ENCODE measurements at places on chromosomes 11 and 22.

- peak; percentile 26 for DNase-seq
Observed at GRCh38 chr11:66076561-66076960, 6.5 kb downstream of the PACS1 start.

- DNase-seq, result no peak
Observed at GRCh38 chr11:35559949-35560348, 34.5 kb upstream of the PAMR1 start.

DNA sequence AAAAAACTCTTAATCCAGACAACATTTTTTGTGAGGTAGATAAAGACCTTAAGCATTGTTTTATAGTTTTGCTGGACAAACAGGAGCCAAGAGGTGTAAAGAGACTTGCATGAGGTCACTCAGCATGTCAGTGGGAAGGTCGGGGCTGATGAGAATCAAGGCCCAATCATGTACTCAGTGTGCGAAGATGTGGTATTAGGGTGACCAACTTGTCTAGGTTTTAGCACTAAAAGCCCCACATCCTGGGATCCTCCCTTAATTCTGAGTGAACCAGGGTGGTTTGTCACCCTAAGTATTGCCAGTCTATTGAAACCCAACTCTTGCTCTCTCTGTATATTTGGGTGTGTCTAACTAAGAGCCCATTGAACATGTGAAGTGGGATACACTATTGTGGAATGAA, 19.5 kb upstream of the SORL1-AS1 start:
- no peak for DNase-seq

DNA sequence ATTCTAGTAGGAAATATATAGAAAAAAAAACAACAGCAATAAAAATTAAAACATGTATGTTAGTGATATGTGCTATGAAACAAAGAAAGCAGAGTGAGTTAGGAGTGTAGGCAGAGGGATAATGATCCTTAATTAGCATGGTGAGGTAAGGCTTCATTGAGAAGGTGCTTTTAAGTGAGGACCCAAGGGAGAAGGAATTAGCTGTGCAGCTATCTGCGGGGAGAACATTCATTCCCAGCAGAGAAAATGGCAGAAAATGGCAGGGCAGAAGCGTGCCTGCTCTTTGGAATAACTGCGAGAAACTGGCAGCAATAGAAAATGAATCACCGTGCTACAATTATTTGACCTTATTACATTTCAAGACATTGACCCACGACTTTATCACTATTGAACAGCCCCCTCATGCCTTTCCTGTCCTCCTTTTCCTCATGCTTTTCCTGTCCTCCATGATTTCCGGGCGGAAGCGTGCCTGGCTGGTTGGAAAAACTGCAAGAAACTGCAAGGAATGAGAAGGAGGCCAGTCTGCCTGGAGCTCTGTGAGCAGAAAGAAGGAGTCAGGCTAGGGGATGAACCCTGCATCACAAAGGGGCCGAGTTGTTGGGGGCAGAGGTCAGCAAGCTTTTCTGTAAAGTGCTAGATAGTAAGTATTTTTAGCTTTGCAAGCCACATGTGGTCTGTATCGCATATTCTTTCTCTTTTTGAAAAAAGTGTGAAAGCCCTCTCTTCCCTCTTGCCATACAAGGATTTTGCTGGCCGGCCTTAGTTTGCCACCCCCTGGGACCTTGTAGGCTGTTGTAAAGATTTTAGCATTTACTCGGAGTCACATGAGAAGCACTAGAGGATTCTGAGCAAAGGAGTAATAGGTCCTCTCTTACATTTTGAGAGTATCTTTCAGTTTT, 37.1 kb upstream of the SWAP70 start:
- no peak for DNase-seq

GRCh38 chr11:33915526-33915925, 23.6 kb upstream of the LMO2 start:
- no peak for DNase-seq

- DNase-seq, result no peak
Observed at GRCh38 chr11:2287091-2287490, 14.6 kb downstream of the C11orf21 start.

DNA sequence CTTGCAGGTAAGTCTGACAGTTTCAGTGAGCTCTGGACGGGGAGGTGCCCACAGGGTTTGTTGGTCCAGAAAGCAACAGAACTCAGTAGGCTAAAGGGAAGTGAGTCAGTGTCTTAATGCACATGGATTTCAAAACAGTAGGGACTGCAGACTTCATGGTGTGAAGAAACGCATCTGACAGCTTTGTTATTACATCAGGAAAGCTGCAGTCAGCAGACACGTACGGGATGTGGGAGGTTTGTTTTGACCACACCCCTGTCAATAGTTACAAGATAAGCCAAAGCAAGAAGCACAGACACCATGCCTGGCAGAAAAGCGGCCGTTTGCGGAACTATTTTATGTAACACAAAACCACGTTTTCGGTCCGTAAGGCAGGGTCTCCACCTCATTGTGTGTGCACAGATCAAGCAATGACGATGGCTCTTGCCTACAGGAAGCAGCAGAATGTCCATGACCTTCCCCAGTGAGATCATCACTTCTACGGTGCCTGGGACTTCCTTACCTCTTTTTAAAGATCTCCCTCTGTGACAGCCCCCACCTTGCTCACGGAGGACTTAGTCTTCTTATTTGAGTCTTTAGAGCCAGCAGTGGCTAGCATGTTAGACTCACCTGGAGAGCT, 58.2 kb upstream of the FTH1 start:
- peak; percentile 73 for DNase-seq

DNA sequence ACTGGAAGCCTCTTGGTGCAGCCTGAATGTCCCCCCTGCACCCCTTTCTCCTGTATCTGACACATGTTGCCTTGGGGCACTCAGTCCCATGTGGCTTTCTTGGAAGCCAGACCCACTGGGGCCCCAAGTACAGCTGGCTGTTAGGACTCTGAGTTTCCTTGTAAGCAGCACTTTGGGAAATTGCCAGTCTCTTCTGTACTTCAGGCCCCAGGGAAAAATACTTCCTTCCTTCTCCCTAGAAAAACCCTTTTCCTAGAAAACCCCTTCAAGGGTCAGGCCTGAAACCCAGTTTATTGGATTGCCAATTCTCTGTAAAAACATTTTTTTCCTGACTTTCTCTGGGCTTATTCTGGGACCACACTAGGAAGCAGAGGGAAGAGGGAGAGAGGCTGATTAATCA, 360.3 kb downstream of the TENM4 start:
- DNase-seq, result no peak

DNA sequence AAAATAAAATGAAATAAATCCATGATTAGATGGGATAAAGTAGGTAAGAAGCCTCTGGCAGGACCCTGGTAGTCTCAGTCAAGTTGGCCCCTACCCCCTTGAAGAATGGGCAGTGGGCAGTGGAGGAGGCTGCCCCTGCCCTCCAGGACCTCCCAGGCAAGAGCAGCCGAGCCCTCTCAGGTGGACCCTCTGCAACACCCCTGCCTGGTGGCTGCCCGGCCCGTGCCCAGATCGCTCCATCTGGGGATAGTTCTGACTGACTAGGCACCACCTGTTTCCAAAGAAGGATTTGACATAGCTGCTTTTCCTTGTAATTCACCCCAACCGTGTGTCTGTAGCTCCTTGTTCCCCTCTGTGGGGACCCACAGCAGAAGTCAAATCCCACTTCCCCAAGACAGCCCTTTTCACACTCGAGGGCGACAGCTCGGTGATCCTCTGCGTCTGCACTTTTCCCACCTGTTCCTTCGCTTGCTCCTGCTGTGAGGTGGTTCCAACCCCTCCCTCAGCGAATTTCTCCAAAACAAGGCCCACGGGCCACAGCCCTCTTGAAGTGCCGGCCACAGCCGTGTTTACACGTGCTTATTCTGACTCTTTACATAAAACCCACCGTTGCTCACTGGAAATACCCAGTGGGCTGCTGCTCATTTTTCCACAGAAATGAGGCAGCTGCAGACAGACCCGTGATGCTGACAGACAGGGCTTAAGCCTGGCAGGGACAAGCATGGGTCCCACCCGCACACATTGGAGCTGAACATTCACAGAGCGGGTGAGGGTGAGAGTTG, 5.5 kb upstream of the TMPRSS13 start:
- DNase-seq, result no peak

GRCh38 chr22:32050678-32051515, 7.8 kb downstream of the SLC5A1 start:
- peak; percentile 88 for DNase-seq

DNA sequence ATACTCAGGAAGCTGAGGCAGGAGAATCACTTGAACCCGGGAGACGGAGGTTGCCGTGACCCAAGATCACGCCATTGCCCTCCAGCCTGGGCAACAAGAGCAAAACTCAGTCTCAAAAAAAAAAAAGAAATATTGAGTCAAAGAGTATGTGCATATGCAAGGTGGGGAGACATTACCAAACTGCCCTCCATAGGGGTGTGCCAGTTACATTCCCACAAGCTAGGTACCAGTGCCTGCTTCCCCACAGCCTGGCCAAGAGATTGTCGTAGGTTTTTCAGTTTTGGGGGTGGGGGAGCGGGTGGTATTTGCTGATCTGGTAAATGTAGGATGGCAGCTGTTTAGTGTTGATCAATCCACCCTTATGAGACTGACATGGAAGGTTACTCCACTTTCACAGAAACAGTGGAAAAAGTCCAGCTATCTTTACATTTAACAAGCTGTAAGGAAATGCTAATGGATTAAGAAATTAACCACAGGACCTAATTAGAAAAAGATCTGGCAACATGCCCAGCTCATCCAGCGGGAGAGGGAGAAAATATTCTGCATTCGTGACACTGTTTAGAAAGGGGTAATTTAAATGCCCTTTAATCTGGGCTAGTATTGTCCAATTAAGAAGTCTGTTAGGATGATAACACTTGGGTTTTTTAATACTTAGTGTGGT, 89.4 kb downstream of the PACS1 start:
- no peak for DNase-seq

GRCh38 chr11:26149585-26149984, 182.3 kb upstream of the ANO3 start:
- DNase-seq, result no peak

GRCh38 chr11:61491736-61492395, 16.7 kb upstream of the LRRC10B start:
- DNase-seq, result no peak

GRCh38 chr22:47260551-47260950, 498.1 kb downstream of the TBC1D22A start:
- no peak for DNase-seq

GRCh38 chr11:5507177-5507932, 2.4 kb downstream of the UBQLN3 start:
- no peak for DNase-seq

- DNase-seq, result no peak
Observed at GRCh38 chr11:21650961-21651360, 541.9 kb upstream of the ANO5 start.

DNA sequence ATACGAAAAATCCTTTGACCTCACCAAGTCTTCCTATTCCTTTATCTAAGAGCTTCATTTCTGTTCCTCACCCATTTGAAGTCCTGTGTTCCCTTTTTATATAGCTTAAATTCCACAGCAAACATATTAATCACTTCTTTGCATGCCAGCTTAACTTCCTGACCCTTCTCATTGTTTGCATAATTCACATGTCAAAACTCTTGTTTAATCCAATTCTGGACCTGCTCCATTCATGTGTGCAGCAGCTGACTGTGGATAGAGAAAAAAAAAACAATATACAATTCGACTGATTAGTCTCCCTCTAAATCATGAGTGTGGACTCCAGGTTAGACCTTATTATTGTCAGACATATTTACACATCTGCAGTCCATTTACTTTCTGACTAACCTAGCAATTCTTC, 991.2 kb upstream of the TENM4 start:
- DNase-seq, result no peak

DNA sequence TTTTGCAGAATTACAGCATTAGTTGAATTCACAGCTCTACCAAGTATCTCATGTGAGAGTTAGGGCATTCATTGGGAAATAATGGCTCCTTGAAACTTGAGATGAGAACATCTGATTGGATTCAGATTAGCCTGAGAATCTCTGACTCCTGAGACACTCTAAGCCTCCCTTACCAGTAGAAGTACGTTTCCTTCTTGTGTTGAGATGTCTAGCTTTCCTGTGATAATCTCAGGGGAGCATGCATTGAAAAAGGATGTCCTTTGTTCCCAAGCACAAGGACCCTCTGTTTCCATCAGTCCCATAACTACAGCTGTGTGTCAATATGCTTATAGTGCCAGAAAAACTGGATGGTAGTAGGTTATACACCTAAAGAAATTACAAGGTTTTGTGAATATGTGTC, 35.2 kb upstream of the RDX start:
- DNase-seq, result no peak

DNA sequence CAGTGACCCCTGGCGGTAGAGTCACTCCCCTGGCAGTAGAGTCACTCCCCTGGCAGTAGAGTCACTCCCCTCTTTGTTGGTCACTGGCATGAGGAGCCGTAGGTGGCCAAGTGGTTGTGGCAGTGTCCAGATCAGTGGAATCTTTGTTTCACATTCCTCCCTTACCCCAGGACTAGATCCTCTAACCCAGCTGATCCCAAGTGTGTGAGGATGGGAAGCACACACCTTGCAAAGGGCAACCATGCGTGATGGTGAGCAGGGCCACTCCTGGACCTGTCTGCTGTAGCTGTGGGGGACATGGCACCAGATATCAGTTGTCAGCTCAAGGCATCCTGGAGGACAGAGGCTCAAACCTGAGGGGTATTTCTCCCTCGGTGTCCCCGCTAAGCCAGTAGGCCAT, 37.8 kb downstream of the OSBP2 start:
- DNase-seq, result no peak

GRCh38 chr11:110409174-110409573, 20.6 kb upstream of the FDX1 start:
- no peak for DNase-seq

- DNase-seq, result peak; percentile 18
Observed at GRCh38 chr11:107018219-107018901, at the start of gene GUCY1A2. TSS of gene GUCY1A2 (minus strand) at chr11:107018476. CDS start at chr11:107018055, 421 bp downstream.

- no peak for DNase-seq
Observed at GRCh38 chr11:60703374-60703773, 4.0 kb downstream of the MS4A8 start.

All from astrocyte (in vitro differentiated cells and primary cell).